ENCODE measurements at places on chromosomes 3 and 15.

GRCh38 chr3:56291953-56292352 lies 176.3 kb downstream of the ERC2 start:
- no peak for DNase-seq

GRCh38 chr3:141242377-141243092 lies 10.9 kb downstream of the PXYLP1 start:
- no peak for DNase-seq

- peak; percentile 90 for DNase-seq
Measured at GRCh38 chr3:99534951-99535704, 103.3 kb upstream of the COL8A1 start.

- DNase-seq = no peak
Measured at GRCh38 chr15:57528940-57529565, 62.7 kb upstream of the MYZAP start.

DNA sequence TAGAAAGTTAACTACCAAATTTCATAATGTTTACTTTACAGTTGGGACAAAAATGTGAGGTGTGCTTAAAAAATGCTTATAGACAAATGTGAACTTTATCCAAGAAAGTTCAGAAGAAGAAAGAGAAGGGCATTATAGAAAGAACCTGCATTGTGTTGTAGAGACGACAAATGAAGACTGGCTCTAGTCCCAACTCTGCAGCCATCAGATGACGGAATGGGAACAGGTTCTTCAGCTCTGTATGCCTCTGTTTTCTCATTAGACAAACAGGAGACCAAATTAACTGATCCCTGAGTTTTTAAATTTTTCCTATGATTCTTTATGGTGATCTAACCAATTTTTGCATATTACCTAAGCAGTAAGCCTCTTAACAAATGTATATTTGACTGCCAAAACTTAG lies 49.2 kb downstream of the PDZRN3 start:
- no peak for DNase-seq

- no peak for DNase-seq
Measured at GRCh38 chr3:106829206-106829605, 548.0 kb upstream of the CCDC54 start.

GRCh38 chr15:75836959-75837334 lies 6.3 kb upstream of the UBE2Q2 start:
- no peak for DNase-seq

- DNase-seq = no peak
Measured at GRCh38 chr3:110384601-110385000, 687.0 kb upstream of the NECTIN3 start.

- peak; percentile 44 for DNase-seq
Measured at GRCh38 chr15:86316726-86317383, 237.2 kb downstream of the AGBL1 start.

- no peak for DNase-seq
Measured at GRCh38 chr3:10383850-10384248, 62.9 kb upstream of the SEC13 start.

DNA sequence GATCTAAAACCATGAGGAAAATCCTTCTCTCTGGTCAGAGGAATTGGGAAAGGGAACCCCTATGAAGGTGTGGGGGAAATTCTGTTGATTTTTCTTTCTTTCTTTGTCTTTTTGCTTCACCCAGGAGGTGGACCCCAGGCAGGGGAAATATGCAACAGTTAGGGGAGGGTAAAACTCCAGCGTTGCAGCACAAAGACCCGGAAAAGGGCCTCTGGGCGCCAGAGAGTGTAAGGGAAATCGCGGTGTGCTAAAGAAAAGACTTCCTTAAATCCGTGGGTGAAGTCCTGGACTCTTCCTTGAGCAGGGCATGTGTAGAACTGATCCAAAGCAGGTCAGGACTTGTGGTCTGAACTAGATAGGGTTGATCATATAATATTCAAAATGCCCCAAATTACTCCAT lies 11.1 kb upstream of the TBC1D21 start:
- no peak for DNase-seq

- no peak for DNase-seq
Measured at GRCh38 chr3:44965165-44965564, 10.8 kb downstream of the ZDHHC3 start.

- no peak for DNase-seq
Measured at GRCh38 chr3:151372063-151372820, 12.3 kb downstream of the P2RY12 start.

GRCh38 chr15:92421976-92422375 lies 28.3 kb downstream of the ST8SIA2 start:
- DNase-seq = peak; percentile 13

DNA sequence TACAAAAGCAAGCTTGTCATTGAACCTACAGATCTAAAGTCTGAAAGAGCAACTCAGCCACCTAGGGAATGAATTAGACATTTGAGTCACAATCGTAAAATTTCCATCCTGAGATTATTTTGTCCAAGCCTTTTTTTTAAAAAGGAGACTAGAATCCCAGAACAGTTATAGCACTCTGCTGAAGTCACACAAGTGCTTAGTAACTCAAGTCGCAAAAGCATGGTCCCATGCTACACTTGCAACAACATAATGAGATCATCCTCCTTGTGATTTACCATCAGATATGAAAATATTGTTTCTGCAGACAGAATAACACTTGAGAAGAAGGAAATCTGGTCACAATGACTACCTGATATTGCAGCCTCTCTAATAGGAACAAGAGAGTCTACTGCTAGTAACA lies 106.7 kb downstream of the ZIC4 start:
- DNase-seq = no peak

- DNase-seq = no peak
Measured at GRCh38 chr3:48524970-48525369, 21.0 kb upstream of the SHISA5 start.

DNA sequence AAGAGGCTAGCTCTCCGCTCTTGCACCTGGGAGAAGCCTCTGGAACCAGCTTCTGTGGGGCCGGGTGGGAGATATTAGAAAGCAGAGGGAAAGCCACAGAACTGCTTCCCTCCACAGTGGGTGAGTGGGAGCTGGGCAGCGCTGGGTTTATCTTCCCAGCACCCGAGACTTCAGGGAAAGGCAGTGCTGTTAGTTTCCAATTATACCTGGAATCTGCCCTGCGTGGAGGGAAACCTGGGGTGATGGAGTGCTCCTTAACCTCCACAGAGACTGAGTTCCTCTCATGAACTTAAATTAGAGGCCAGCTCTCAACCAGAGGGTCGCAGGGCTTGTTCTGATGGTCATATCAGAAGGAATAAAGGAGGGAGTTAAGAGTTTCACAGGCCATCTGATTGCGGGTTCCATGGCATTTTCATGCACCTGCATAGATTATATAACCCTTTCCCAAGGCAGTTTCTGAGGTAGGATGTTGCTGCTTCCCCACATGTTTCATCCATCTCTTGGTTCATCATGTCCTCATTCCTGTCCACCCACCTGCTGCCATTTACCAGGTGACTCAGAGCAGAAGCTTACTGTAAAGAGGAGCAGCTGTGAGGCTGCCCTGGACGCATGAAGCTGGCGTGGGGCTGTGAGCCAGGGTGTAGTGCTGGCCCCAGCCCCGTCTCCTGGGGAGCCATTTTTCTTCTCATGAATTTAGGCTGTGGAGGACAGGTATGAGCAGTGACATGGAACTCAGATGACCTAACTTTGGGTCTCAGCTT lies 42.5 kb downstream of the CA12 start:
- no peak for DNase-seq

GRCh38 chr15:76208786-76209424 lies 102.4 kb downstream of the ETFA start:
- no peak for DNase-seq

DNA sequence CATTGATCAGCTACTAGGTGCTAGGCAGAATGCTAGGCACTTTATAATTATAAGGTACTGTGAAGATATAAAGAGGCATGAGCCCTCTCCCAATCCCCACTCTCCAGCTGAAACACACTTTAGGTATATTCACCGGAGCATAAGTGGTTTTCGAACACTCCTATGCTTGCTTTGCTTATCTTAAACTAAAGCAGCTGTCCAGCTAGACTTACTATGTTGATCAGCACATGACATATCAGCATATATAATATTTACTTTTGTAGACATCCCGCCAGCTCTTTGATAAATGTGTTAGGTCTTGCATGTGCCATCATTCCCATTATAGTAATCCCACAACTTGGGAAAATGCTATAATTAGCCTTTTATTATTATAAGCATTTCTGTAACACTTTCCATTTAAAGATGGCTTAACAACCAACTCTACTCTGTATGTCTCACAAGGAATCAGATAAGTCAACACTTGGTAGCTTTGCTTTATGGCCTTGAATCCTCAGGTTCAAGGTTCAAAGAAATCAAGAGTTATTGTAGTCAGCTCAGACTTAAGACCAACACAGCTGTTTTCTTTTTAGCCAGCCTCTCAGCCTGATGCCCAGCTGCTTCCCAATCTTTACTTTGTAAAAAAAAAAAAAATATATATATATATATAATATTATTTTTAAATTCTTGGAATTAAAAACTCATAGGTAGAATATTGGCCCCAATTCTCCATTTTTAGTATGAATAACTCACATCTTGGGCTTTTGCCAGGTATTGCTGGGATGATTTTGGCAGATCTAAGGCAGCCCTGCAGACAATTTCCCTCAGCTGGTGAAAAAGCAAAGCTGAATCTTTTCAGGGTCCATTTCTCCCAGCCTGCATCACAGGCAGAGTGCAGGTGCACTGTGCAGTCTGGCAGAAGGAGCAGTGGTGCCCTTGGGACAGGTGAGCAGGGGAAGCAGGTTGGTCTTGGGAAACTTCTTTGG lies 104.2 kb downstream of the THRB start:
- no peak for DNase-seq

- DNase-seq = no peak
Measured at GRCh38 chr3:70822669-70823068, 510.2 kb upstream of the MDFIC2 start.

- no peak for DNase-seq
Measured at GRCh38 chr3:197125636-197126035, 96.0 kb upstream of the MELTF start.

- no peak for DNase-seq
Measured at GRCh38 chr15:68584756-68585573, 6.2 kb downstream of the CORO2B start.

GRCh38 chr3:117217355-117217754 lies 507.8 kb downstream of the TUSC7 start:
- DNase-seq = peak; percentile 43

DNA sequence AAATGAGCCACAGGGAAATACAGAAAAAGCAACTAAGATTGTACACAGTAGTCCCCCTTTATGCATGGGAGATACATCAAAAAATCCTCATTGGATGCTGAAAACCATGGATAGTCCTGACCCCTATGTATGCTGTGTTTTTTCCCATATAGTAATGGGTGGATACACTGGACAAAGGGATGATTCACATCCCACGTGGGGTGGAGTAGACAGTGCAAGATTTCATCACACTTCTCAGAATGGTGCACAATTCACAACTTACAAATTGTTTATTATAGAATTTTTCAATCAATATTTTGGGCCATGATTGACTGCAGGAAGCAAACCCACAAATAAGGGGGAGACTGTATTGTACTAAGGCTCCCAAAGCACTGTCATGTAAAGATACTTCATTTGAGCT lies 224.4 kb upstream of the STRIT1 start:
- DNase-seq = no peak

DNA sequence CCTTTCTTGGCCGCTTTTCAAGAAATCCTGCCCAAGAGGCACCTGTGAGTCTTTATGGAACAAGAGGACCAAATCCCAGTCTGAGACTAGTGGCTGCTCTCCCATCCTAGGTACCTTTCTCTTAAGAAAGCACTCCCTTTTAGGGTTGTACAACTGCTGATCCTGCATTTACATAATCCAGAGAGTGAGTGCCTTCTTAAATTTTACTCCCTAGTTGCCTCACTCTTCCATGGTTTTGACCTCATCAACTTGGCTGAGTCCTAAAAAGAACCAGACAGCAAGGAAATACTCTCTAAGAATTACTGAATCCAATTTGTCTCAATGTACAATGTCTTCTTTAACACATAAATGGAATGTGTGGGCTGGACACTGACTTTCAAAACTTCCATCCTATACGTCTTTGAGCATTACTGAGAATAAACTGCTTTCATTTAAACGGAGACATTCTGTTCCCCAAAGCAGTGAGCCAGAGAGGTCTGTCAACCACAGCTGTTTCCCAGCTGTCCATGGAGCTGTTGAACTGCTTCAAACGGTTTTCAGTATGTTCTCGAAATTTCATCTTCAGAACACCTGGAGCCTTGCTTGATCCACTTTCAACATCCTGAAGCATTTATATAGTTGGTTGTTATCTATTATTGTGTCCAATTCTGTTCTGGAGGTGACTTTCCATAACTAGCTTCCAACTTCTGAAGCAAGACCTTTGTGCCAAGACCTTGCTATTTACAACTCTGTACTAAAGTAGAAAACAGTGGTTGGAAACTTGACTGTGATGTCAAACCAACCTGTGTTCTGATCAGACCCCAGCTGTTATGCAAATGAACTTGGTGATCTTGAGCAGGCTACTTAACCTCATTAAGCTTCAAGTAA lies 179.1 kb downstream of the SLC9A9 start:
- no peak for DNase-seq

DNA sequence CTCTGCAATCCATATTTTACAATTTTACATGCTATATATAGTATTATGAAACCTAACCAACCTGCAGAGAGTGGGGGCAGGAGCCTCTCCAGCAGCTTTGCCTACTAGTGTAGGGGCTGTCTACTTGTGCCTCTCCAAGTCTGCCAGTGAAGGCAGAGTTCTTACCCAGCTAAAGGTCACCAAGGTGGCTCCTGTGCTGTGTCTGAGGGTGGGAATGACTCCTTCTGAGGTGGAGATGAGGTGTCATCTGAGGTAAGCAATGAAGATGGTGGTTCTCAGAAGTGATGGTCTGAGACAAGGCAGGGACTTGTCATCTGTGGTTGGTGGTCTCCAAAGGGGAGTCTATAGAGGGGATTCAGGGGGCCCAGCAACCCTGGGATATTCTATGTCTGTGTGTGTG lies 47.5 kb downstream of the SACM1L start:
- DNase-seq = no peak

GRCh38 chr15:90301707-90302300 lies 36.3 kb downstream of the NGRN start:
- DNase-seq = no peak

DNA sequence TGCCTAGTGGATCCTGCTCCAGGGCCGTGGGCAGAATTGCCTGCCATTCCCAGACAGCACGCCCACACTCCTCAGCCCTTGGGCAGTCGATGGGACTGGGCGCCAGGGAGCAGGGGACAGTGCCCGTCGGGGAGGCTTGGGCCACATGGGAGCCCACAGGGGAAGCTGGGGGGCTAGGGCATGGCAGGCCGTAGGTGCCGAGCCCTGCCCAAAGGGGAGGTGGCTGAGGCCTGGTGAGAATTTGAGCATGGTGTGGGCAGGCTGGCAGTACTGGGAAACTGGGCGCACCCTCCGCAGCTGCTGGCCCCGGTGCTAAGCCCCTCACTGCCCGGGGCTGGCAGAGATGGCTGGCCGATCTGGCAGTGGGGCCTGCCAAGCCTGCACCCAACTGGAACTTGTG lies 1225.9 kb upstream of the EPHA6 start:
- DNase-seq = no peak

GRCh38 chr3:128923576-128923975 lies 44.2 kb downstream of the ACAD9 start:
- no peak for DNase-seq

DNA sequence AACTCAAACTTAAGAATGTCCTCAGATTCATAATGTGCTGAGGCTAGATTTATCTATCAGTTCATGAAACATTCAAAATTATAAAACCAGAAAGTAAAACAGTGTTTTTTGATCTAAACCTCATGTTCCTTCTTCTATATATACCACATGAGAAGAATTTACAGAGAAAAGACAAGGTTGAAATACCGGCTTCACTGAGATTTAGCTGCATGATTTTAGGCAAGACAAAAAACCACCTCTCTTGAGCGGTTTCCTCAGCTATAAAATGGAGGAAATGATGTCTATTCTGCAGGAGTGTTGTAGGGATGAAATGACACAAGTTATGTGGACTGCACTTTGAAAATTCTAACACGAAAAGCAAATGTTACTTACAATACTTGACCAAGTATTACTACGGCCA lies 80.6 kb upstream of the FOXB1 start:
- no peak for DNase-seq
